ENCODE measurements at places on chromosomes 16 and 17.

GRCh38 chr16:11636172-11636721 is 32.0 kb upstream of the SNN start:
- DNase-seq, result no peak

GRCh38 chr17:2058586-2059546 is 4.0 kb downstream of the HIC1 start:
- peak; percentile 46 for DNase-seq

- DNase-seq, result no peak
Observed at GRCh38 chr17:43574348-43574747, 28.2 kb upstream of the ETV4 start.

GRCh38 chr17:74213861-74214391 is 555 bp downstream of the TTYH2 start:
- DNase-seq, result no peak

GRCh38 chr17:16199093-16199492 is 16.2 kb downstream of the NCOR1 start:
- DNase-seq, result no peak

- DNase-seq, result no peak
Observed at GRCh38 chr16:49833796-49834530, 21.9 kb downstream of the ZNF423 start.

DNA sequence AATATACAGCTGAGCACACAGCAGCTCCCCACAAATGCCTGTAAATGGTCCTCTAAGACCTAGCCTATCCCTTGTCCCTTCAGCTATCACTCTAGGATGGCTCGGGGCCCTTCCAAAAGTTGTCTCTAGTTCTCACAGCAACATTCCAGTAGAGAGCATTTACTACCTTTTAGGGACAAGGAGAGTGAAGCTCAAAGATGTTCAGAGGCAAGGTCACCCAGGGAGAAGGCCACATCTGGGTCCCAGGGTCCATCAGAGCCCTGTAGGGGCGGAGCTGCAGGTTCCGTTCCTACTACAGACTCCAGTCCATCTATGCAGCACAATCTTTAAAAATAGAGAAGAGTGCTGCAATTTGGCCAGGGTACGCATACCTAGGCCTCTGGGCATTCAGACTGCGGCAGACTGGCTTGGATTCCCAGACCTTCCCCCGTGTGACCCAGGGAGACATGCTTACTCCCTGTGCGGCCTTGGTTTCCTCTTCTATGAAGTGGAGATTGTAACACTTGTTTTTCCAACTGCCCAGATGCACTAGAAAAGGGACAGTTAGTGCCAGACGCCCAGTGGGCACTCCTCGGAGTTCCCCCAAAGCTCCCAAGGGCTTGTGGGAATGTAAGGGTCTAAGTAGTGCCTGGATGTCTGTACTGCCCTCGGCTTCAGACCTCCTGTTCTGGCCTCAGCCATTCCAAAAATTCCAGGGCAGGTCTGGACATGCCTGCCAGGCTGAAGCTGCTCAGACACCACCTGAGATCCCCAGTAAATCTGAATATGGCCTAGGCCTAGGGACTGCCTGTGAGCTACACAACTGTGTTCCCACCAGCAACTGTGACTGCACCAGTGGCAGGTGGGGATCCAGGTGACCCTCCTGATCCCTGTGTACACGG is 2.5 kb downstream of the SLC12A4 start:
- no peak for DNase-seq

DNA sequence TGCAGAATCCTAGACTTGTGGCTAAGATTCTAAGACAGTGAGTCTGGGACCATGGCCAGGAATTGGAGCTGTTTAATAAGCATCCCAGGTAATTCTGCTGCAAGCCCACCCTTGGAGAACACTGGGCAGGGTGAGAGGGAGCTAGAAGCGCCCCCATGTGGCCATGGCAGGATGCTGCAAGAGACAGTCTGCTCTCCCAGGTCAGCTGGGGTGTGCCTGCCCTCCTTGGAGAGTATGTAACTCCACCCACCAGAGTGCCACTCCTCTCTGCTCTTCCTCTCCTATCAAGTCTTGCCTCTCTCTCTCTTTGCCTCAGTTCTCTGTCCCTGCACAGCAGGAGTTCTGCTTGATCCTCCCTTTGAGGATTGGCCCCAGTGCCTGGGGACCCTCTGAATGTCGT is 14.9 kb downstream of the RCVRN start:
- DNase-seq, result no peak

- no peak for DNase-seq
Observed at GRCh38 chr17:49121696-49122292, 10.8 kb upstream of the B4GALNT2 start.

DNA sequence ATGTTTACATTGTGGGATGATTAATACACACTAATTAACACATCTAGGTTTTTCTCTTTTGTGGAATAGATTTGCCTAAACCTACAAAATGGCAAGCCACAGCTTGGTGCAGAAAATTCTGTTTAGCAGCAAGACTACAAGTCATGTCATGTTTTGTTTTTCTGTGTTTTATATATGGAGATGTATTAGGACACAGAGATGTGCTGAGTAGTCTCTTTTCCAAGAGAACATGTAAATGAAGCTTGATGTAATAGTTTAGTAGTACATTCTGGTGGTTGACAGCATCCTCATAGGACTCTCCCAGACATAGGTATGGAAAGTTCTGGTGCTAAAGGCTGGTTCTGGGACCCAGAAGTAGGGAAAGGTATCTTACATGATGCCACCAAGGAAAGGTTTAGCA is 1345.4 kb downstream of the CDH11 start:
- DNase-seq, result no peak

GRCh38 chr16:53089434-53090285 is 34.9 kb downstream of the CHD9 start:
- DNase-seq, result no peak

DNA sequence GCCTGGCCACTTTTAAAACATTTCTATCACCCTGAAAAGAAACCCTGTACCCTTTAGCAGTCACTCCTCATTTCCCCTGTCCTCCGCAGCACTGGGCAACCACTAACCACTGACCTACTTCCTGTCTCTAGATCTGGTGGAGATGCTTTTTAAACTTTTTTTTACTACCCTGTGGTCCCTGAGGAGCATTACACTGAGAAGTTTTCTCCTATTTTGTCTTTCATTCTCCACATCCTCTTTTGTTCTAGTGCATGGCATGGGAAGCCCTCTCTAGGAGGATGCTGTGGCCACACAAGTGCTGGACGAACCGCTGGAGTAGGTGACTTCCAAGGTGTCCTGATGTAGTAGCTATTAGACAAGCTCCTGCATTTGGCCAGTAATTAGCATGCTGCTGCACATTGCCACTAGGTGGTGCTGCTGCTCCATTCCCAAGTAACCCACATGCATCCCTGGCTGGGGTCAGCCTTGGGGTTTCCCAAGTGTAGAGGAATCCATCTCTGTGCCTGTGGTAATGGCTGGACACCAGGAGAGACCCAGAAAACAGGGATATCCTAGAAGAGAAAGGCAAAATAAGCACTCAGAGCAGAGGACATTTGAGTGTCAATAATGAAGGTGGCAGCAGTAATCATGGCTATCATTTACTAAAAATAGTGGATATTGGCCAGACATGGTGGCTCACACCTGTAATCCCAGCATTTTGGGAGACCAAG is 143.8 kb upstream of the CRHR1 start:
- DNase-seq, result peak; percentile 60

- no peak for DNase-seq
Observed at GRCh38 chr17:79864147-79864546, 24.9 kb upstream of the CBX4 start.

DNA sequence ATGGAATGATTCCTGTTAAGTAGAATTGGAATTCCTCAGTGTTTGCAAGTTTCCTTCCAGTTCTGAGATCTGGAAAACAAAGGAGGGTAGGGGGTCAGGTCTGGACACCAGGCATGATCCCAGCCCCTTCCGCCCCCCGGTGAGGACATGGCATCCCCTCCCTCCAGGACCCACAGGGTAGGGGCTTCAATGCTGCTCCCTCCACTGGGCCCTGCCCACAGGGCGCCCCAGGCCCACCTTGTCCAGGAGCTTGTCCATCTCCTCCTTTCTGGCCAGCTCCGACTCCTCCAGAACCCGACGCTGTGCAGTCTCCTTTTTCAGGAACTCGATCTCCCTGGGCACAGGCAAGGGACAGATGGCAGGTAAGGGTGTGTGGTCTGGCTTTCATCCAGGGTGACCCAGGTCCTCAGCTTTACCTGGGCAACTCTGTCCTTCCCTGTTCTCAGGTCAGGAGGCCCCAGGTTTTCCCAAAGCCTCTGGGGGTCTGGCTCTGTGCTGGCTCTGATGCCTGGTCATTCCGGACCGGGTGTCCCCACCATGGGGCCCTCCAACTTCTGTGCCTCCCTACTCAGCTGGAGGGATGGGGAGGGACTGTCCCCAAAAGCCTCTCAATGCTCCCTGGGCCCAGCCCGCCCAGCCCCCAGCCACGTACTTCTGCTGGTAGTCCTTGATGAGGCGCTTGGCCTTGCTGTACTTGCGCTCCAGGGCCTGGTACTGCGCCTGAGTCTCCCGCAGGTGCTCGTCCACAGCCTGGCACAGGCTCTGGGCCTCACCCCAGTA is 5.5 kb upstream of the SAMD14 start:
- DNase-seq, result no peak

DNA sequence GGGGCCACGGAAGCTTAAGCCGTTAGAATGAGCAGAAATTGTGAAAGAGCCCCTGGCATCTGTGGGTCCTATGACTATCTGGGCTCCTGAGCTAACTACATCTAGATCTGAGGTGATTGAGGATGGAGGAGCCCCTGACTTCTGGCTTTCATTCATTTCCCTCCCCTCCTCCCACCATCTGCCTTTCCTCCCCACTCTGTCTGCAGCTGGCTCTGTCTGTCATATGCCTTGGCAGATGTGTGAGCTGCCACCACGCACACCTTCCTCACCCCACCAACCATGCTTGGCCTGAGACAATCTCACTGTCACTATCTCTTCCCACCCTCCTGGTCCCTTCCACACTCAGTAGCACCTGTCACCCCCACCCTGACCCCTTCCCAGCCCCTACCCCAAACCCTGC is 5.1 kb downstream of the CD300E start:
- DNase-seq, result no peak

DNA sequence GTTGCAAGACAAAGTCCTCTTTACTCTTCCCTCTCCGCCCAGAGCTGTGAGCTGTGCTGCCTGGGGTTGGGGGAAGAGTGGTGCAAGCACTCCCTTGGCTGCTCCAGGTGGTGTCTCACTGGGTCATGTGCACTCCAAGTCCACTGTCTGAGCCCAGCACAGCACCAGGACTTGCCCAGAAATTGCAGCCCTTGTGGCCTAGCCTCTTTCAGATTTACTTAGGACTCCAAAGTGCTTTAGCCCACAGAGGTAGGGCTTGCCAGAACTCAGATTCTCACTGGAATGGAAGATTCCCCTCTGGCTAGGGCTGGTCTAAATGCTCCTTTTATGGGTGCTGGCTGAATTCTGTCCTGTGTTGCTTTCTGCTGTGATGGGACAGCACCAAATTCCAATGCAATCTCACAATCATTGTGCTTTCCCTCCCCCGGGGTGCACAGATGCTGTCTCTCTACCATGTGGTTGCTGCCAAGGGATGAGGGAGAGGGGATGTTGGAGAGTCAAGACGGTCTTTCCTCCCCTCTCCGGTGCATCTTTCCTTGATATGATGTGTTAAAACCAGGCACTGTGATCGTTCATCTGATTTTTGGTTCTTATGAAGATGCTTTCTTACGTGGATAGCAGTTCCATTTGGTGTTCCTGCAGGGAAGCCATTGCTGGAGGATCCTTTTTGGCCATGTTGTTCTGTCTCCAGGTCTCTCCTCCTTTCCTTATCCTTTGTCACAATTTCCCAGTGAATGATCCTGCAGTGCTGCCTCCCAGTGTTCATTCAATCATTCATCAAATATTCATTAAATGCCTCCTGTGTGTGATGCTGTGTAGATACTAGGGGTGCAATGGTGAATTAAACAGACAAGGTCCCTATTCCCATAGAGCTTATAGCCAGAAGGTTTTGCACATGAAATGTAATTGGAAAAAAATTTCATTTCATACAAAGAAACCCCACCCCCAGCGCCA is 216.3 kb downstream of the SPECC1 start:
- DNase-seq, result no peak

- no peak for DNase-seq
Observed at GRCh38 chr17:49361129-49361901, 735 bp downstream of the ZNF652 start.

DNA sequence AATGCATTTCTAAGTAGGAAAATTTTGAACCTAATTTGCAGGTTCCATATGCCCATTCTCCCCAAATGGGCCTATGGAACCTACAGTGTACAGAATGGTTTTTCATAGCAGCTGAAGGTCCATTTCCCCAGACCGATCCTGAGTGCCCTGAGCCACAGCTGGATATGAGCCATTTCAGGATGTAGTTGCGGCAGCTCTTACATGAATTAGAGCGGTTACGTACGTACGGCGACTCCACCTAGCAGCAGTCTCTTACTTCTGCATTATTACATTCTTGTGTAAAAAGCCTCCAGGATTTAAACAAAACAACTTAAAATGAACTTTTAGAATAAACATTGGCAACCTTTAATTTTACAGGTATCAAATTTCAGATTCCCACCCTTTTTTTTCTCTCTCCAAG is 225.3 kb downstream of the SNX29 start:
- no peak for DNase-seq

- peak; percentile 58 for DNase-seq
Observed at GRCh38 chr16:27174798-27175197, 28.5 kb upstream of the KDM8 start.

DNA sequence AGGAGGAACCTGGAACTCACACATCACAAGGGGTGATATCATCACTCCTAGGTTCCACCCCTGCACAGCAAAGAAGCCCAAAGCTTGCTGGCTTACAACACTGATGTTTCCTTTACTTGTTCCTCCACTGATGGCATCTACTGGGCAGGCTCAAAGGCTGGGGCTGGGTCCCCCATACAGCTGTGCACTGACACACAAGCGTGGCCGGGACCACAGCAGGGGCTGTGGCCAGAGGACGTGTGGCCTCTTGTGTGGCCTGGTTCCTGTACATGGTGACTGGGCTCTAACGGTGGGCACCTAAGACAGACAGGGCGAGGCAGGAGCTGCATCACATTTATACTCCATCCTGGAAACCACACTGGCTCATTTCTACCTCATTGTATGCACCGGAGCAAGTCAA is 264.4 kb upstream of the FOXF1 start:
- no peak for DNase-seq

GRCh38 chr16:67967183-67967957 is 1.1 kb downstream of the SLC12A4 start:
- peak; percentile 36 for DNase-seq

Measured in fibroblast of skin of back (primary cell).